Vagina (tissue), 2 donors: ENCODE measurements at places on chromosomes 5 and 9.

- no peak for DNase-seq
Observed at GRCh38 chr9:36946653-36947052, 87.4 kb downstream of the PAX5 start.

DNA sequence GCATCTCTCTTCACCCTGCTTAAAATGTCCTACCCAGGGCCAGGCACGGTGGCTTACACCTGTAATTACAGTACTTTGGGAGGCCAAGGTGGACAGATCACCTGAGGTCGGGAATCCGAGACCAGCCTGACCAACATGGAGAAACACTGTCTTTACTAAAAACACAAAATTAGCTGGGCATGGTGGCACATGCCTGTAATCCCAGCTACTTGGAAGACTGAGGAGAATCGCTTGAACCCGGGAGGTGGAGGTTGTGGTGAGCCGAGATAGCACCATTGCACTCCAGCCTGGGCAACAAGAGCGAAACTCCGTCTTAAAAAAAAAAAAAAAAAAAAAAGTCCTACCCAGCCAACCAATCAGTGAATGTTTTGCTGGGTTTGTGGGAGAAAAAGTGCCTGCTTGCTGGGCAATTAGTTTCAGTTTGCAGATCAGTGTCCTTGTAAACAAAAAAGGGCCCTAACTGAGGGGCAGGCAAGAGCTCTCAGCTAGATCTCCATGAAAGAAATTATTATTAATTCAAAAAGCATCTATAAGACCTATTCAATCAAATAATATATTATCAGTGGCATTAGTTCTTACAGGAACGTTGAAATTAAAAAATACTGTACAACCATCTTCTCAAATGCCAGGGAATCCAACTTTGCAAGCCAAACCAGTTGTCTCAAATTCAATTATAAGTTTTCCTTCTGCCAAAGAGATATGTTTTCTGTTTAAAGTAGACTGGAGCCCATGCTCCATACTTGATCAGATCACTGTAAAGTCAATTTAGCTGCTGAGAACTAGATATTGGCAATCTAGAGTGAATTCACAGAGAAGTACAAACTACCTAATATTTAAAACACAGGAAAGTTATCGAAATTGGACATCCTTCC is 3.9 kb downstream of the MEGF9 start:
- DNase-seq: no peak

GRCh38 chr5:132493821-132494220 is 3.2 kb upstream of the IRF1 start:
- DNase-seq: peak; percentile 65

DNA sequence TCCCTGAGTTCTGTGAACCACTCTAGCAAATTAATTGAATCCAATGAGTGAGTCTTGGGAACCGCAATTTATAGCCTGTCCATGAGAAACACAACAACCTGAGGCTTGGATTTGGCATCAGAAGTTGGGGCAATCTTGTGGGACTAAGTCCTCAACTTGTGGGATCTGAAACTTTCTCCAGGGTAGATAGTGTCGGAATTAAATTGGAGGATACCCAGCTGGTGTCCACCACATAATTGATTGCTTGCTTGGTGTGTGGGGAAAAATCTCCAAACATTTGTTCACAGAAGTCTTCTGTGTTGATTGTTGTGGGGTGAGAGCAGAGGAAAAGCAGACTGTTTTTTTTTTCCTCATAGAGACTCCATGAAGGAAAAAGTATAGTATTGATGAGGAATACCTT is 320.6 kb upstream of the MEF2C start:
- no peak for DNase-seq

- DNase-seq: no peak
Observed at GRCh38 chr9:34651876-34652601, at the start of gene IL11RA. IL11RA (plus strand) TSS chr9:34652185; CDS start chr9:34655218, 3,033 bp downstream.
